Daoy (cell line): ENCODE measurements at places on chromosomes 11 and 22. TPM values are rescaled to one million over a fixed set of nuclear protein-coding genes. Genes with fewer than 3 reads are reported as not detected.

Gene OR5P2
- total RNA-seq, result not detected in 2 replicates

Gene NCF4
- 0.23 and 1.7 TPM in 2 replicates for total RNA-seq

Gene TRIM49D1
- total RNA-seq, result not detected in 2 replicates

Gene GRAMD1B
- 2.3 and 4.1 TPM in 2 replicates for total RNA-seq

Gene CABP4
- total RNA-seq, result 0.06 and 0.15 TPM in 2 replicates

Gene PLCB3
- 11.5 and 13.2 TPM in 2 replicates for total RNA-seq

Gene SLC25A18
- 1.3 and 1.5 TPM in 2 replicates for total RNA-seq

Gene OR52H1
- not detected in 2 replicates for total RNA-seq

Gene APOBEC3B
- total RNA-seq, result 4.5 and 5.1 TPM in 2 replicates

Gene SMCO4
- 27.5 and 49.1 TPM in 2 replicates for total RNA-seq

Gene FGF3
- not detected in 2 replicates for total RNA-seq

Gene CYP2D6
- total RNA-seq, result 0.03 and 0.40 TPM in 2 replicates

Gene IGLL1
- total RNA-seq, result not detected in 2 replicates

Gene PDGFB
- total RNA-seq, result 0.11 and 0.18 TPM in 2 replicates

Gene LGALS1
- 3,366 and 4,590 TPM in 2 replicates for total RNA-seq

Gene OR4X1
- not detected in 2 replicates for total RNA-seq

Gene ENTHD1
- not detected in 2 replicates for total RNA-seq

Gene VWCE
- not detected in 2 replicates for total RNA-seq

Gene GUCY1A2
- 0.71 and 1.1 TPM in 2 replicates for total RNA-seq

Gene RBMXL2
- not detected in 2 replicates for total RNA-seq

Gene PATE4
- not detected in 2 replicates for total RNA-seq

Gene PTPRJ
- 17.0 and 17.6 TPM in 2 replicates for total RNA-seq

Gene RNF215
- total RNA-seq, result 9.8 and 19.2 TPM in 2 replicates

Gene SCN4B
- total RNA-seq, result 0.57 and 1.2 TPM in 2 replicates

Gene CDPF1
- total RNA-seq, result 14.3 and 19.9 TPM in 2 replicates

Gene PANX2
- 0.48 and 1.5 TPM in 2 replicates for total RNA-seq

Gene KRTAP5-8
- total RNA-seq, result not detected in 2 replicates

Gene OR52I1
- total RNA-seq, result not detected in 2 replicates

Gene OR52A1
- under 0.01 TPM in 1 of 2 replicates, not detected in the other for total RNA-seq

Gene FGF4
- not detected in 2 replicates for total RNA-seq

Gene POU2AF3
- not detected in 2 replicates for total RNA-seq

Gene OR5A1
- not detected in 2 replicates for total RNA-seq

Gene KCTD14
- 8.4 and 9.9 TPM in 2 replicates for total RNA-seq

Gene KCNJ11
- not detected in 2 replicates for total RNA-seq

Gene MMP13
- total RNA-seq, result 0.17 TPM in 1 of 2 replicates, not detected in the other

Gene GPHA2
- total RNA-seq, result not detected in 2 replicates

Gene MYO18B
- not detected in 2 replicates for total RNA-seq

Gene SCYL1
- 69.4 and 84.5 TPM in 2 replicates for total RNA-seq

Gene MB
- 1.2 and 2.3 TPM in 2 replicates for total RNA-seq

Gene BTBD18
- total RNA-seq, result not detected in 2 replicates

Gene CNTF
- 0.65 and 1.8 TPM in 2 replicates for total RNA-seq

Gene GGT5
- not detected in 2 replicates for total RNA-seq

Gene XKR3
- 0.69 TPM in 1 of 2 replicates, not detected in the other for total RNA-seq

Gene MPPED2
- total RNA-seq, result 0.74 TPM in 1 of 2 replicates, not detected in the other

Gene RIBC2
- total RNA-seq, result 0.89 and 1.3 TPM in 2 replicates

Gene TEX54
- not detected in 2 replicates for total RNA-seq

Gene DBX1
- total RNA-seq, result not detected in 2 replicates
